Ovary (tissue), 10 donors: ENCODE measurements at places on chromosomes 2 and 18. TPM values are rescaled to one million over a fixed set of nuclear protein-coding genes. Genes with fewer than 3 reads are reported as not detected.

The CD8B gene
- not detected for total RNA-seq

DNA sequence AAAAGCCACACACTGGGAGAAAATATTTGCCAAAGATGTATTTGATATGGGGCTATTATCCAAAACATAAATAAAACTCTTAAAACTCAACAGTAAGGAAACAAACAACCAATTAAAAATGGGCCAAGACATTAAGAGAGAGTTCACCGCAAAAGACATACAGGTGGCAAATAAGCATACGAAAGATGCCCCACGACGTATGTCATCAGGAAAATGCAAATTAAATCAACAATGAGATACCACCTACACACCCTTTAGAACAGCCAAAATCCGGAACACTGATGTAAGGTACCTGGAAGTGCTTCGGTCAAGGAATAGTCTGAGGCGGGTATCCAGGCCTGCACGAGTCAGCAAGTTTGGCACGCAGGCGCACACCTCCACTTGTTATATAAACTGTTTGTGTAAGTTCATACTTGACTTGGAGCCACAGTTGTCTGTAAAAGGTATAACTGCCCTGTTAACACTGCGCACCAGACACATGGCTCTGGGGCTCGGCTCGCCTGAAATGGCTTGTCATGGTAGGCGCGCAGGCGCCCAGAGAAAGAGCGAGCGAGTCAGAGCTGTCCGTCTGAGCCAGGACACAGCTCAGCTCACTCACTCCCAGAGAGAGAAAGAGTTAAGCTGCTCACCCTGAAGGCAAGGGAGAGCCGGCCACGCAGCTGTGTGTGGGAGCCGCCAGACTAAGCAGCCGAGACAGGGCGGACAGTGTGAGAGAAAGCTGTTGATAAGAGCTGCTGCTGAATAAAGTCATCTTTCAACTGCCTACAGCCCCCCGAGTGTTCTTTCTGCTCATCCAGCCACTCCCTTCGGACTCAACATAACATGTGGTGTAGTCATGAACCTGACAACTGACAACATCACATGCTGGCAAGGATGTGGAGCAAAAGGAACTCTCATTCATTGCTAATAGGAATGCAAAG, 87.3 kb downstream of the HNRNPLL start:
- DNase-seq, result peak; percentile 88

- no peak for DNase-seq
Observed at GRCh38 chr2:201378496-201379397, 21.6 kb upstream of the FLACC1 start.

The ANKRD62 gene
- total RNA-seq, result not detected

DNA sequence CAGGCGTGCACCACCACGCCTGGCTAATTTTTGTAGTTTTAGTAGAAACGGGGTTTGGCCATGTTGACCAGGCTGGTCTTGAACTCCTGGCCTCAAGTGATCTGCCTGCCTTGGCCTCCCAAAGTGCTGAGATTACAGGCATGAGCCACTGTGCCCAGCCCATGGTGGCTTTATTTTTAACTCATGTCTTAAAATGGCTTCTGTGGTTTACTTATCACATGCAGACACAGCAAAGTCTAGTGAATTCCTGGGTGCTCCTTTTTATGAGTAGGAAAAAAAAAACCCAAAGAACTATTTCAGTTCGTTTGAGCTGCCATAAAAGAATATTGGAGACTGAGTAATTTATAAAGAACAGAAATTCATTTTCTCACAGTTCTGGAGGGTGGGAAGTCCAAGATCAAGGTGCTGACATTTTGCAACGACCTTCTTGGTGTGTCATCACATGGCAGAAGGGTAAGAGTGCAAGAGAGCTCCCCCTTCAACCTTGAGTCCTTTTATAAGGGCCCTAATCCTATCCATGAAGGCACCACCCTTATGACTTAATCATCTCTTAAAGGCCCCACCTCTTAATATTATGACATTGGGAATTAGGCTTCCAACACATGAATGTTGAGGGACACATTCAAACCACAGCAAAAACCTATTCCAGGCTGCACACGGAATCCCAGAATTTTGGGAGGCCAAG, 12.6 kb upstream of the REL start:
- DNase-seq, result no peak

The BCL2L11 gene
- 34.7 TPM for total RNA-seq

GRCh38 chr2:74290466-74291217, 52.6 kb downstream of the SLC4A5 start:
- DNase-seq, result no peak

The ACOXL gene
- not detected for total RNA-seq

DNA sequence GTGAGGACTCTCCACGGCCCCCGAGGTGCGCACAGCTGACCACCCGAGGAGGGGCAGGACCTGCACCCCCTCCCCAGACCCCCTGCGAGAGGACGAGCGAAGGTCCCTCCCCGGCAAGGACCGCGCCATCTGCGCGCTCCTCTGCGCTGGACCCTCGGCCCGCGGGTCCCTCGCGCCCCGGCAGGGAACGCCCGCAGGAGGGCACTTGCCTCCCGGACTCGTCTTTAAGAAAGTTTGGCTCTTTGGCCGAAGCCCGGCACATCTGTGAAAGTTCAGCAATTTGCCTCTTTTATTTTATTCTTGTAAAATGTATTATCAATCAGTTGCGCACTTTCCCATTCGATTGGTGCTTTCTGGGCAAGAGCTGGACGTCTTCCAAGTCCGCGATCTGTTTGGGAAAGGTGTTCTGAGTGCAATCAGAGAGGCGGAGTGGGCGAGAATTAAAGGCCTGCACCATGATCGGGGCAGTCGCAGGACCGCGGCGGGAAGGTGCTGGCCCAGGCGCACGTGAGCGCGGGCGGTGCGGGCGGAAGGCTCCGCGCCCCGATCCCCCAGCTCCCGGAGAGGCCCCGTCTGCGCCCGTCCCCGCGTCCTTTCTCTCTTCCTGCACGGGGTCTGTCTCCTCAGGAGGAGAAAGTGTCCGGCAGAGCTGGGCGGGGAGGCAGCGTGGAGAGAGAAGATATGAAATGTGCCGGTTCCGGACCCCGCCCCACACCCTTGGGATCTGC, 1.6 kb upstream of the ALKAL2 start:
- DNase-seq, result peak; percentile 67

- DNase-seq, result no peak
Observed at GRCh38 chr2:47422560-47422959, 19.6 kb downstream of the MSH2 start.

The PHOSPHO2 gene
- 7.9 TPM for total RNA-seq

- DNase-seq, result no peak
Observed at GRCh38 chr18:45526114-45526841, 89.0 kb upstream of the SLC14A2 start.

The AKAIN1 gene
- not detected for total RNA-seq

DNA sequence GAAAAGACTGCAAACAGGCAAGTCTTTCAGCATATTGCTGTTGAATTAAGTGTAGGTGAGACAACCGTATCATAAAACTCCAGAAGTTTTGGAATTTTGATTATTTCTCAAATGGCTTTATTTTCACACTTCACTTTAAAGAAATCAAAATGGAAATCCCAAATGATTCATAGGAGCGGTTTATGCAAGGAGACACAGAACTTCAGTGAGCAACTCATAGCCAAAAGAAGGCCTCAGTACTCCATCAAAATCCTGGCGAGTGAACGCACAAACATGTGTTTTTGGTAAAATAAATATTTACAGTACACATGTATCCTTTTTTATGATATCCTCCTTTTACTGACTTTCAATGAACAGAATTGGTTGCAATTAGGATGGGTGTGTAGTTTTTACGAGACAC, 140.4 kb upstream of the APCDD1 start:
- no peak for DNase-seq

DNA sequence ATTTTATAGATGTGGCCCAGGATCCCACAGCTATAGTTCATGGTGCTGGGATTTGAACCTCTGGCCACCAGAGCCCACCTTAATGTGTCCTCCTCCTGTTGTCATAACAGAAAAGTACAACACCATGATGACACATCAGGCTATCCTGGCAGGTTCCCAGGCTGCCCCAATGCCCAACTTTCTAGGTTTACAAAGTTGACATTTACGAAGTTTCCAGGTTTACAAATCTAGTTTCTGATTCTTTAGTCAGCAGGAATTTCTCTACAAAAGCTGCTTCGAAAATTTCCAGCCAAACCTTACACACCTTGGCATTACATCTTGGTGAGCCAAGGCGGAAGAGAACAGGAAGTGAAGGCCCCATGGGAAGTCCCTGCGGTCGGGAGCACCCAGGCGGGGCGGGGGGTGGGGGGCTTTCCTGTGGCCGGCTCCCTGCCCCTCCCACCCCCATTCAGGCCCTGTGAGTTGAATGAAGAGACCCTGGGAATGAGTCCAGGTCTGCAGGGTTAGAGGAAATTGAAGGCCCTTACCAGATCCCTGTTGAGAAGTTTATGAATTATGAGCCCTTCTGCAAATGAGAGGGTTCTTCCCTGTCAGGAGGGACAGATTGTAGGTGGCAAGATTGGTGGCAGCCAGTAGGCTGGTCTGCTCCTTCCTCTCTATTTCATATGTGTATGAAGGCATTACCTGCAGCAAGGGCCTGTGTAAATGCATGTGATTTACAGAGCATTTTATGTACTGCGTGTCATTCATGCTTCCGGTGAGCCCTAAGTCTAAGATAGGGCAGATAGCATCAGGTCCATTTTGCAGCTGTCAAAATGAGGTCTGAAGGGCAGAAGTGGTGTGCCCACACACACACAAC, 11.1 kb upstream of the IL1RN start:
- DNase-seq, result no peak

GRCh38 chr2:98730707-98731040, 258 bp downstream of the MGAT4A start:
- peak; percentile 47 for DNase-seq

GRCh38 chr2:45675263-45675812, 23.9 kb downstream of the PRKCE start:
- peak; percentile 23 for DNase-seq

DNA sequence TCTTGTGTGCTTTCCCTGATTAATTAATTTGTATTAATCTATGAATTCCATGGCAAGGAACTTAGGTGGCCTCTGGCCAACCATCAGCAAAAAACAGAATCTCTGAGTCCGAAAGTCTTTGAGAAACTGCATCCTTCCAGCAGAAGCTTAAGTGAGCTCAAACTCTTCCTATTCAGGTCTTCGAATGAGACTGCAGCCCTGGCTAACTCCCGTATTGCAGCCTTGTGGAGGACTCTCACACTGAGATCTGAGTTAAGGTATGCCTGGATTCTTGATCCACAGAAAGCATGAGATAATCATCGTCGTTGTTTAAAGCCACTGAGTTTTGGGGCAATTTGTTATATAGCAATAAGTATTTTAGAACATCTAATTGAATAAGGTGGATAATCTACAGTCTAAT, 1143.9 kb upstream of the NXPH2 start:
- no peak for DNase-seq

DNA sequence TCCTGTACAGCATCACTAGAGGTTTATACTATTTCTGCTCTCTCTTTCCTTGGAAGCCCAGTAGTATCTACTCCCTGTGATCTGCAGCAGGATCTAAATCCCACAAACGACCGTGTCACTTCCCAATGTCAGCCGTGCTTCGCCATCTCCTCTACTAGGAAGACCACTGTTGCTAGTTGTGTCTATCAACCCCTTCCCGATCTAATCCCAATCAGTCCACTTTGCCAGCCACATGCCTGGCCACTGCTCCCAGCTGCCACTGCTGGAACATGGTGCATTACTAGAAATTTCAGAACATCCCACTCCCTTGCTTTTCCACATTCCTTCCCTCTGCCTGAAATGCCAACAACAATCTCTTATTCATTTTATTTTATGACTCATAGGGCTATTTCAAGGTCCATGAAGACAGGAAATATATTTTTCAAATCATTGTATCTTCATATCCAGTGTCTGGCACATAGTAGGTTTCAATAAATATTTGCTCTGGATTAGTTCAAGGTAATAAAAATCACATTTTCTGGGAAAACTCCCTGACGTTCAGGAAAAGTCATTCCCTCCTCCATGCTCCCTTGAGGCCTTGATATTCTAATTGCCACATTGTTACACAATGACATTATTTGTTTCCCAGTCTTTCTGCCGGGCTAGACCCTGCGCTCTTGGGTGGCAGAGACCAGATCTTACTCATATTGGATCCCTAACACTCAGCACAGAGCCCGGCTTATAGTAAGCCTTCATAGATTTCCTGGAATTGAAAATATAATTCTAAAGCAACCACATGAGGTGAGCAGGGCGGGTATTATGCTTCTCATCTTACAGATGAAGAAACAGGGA, 2.1 kb upstream of the TRIB2 start:
- no peak for DNase-seq

DNA sequence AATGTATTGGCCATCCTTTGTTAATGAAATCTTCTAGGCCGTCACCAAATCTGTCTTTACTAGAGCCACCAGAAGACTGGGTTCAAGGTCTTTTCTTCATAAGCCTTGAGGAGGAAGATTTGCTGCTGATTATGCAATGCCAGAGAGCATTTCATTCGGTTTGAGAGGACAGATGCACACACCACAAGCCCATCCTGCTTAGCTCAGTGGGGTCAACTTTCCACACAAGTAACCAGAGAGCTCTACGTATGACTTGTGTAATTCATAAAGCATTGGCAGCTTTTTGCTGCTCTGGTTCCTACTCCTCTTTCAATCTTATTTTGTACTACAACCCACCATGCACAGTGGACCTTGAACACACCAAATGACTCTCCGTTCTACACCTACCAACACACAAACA, 106.9 kb downstream of the OSR1 start:
- no peak for DNase-seq

- no peak for DNase-seq
Observed at GRCh38 chr2:239630618-239631286, 229.9 kb upstream of the HDAC4 start.

The ATP6V1B1 gene
- 0.72 TPM for total RNA-seq

DNA sequence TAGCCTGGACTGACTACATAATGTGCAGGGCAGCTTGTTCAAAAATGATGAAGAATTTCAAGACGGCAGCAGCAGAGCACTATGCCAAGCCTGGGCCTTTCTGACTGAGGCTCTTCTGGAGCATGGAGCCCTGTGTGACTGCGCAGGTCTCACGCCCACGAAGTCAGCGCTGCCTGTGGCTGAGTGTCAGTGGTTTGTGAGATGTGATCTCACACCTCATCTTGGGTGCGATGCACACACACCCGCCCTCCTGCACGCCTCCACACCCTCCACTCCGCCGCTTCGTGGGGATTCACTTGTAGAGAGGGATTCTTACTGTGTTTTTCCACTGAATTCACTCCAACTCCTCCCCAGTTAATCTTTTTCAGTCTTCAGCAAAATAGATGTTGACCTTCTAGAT, 103.9 kb downstream of the VIT start:
- DNase-seq, result no peak

GRCh38 chr2:166332106-166332505, 43.6 kb downstream of the SCN9A start:
- no peak for DNase-seq

- DNase-seq, result no peak
Observed at GRCh38 chr2:141323571-141323970, 807.2 kb downstream of the LRP1B start.

GRCh38 chr18:31099450-31100230, 2.6 kb downstream of the DSC2 start:
- no peak for DNase-seq

GRCh38 chr2:214310319-214310718, 100.5 kb upstream of the VWC2L start:
- no peak for DNase-seq

DNA sequence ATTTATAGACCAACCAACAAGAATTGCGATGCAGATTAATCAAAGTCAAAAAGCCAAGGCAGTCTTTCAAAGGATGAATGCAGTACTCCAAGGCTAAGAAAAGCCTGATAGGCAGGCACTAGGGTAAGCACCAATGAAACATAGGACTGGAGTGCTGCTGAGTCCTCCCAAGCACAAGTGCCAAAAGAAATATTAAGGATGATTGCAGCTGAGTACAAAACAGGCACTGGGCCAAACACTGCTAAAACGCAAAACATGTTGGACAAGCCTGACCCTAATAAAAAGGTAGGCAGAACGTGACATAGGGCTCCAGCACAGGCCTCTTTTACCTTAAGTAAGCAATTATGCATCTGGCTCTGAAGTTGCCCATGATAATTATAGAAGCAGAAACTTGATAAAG, 160.1 kb upstream of the LRP1B start:
- DNase-seq, result no peak
